Right lung (tissue), 10 donors: ENCODE measurements at places on chromosomes 6 and 20. TPM values are rescaled to one million over a fixed set of nuclear protein-coding genes. Genes with fewer than 3 reads are reported as not detected.

DNA sequence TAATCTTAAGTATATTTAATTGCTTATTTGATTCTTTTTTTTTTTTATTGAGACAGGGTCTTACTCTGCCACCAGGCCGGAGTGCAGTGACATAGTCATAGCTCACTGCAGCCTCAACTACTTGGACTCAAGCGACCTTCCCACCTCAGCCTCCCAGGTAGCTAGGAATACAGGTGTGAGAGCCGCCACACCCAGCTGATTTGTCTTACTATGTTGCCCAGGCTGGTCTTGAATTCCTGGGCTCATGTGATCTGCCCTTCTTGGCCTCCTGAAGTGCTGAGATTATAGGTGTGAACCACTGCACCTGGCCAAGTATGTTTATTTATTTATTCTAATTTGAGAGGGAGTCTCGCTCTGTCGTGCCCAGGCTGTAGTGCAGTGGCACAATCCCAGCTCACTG is 38.2 kb downstream of the PTPN1 start:
- DNase-seq, result no peak

The DEFB124 gene
- polyA plus RNA-seq, result 2.1 TPM

The RIMS1 gene
- polyA plus RNA-seq, result 0.81 TPM

DNA sequence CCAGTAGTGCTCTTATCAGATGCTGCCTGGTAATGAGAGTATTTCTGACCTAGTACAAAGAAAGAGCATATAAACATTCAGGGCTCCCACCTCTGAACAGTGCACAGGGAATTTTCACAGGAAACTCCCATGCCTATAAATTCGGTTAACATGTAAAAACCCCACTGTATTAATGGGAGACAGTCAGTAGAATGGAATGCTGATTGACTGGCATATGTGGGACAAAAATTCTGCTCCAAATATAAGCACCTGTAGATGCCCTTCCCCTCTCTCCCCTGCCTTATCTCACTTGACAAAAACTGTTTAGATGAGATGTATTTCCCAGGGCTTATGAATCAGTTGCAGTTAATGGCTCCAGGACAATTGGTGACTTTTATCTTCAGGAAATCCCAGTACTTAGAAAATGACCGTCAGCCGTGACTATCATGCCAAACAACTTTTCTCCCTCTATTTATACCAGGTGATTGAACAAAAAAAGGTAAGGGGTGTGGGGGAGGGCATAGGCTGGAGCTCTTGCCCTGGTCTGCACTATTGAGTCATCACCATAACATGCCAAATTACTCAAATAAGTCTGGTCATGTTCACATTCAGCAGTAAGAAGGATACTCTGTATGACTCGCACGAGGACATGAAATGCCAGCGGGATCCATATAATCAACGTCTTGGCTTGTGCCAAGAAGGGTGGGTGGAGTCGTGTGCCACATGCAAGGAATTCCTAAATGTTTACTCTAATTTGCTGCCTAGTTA is 176.4 kb upstream of the BMP2 start:
- DNase-seq, result no peak

The TUBB2B gene
- 8.1 TPM for polyA plus RNA-seq

DNA sequence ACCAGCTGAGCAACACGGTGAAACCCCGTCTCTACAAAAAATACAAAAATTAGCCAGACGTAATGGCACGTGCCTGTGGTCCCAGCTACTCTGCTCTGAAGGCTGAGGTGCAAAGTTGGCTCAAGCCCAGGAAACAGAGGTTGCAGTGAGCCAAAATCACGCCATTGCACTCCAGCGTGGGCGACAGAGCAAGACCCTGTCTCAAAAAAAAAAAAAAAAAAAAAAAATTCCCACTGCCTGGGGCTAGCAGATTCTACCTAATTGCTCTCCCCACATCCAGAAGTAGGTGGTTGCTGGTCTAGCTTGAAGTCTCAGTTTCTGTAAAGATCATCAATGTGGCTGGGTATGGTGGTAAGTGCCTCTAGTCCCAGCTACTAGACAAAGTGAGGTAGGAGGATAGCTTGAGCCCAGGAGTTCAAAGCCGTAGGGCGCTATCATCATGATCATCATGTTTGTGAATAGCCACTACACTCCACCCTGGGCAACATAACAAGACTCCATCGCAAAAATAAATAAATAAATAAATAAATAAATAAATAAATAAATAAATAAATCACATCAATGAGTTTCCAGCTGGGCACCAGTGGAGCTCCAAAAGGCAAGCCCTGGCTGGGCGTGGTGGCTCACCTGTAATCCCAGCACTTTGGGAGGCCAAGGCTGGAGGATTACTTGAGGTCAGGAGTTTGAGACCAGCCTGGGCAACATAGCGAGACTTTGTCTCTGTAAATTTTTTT is 6.3 kb upstream of the AP5S1 start:
- no peak for DNase-seq

DNA sequence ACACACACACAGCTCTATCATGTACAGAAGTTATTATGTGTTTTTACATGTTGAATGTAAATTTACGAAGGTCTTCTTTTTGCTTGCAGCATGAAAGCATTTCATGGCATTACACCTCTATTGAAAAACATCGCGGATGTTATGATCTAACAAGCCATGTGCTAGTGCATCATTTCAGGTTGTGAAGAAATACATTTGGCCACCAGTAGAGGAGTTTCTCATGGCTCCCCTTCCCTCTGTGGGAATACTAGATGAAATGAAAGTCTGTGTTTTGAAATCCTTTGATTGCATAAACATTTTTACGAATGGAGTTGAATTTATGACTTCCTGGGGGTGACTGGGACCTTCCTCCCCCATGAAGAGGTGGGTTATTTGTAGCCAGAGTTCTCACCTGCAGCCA is 17.7 kb downstream of the MAS1 start:
- no peak for DNase-seq

The PRR18 gene
- 0.39 TPM for polyA plus RNA-seq

The SLC18B1 gene
- 19.1 TPM for polyA plus RNA-seq

GRCh38 chr20:17620371-17621228 is 50.7 kb downstream of the DSTN start:
- no peak for DNase-seq

The SLC26A8 gene
- 0.51 TPM for polyA plus RNA-seq

GRCh38 chr20:41927189-41927588 is 309.0 kb upstream of the CHD6 start:
- no peak for DNase-seq

GRCh38 chr6:132140189-132140588 is 189.0 kb upstream of the CCN2 start:
- no peak for DNase-seq

GRCh38 chr6:15303162-15303919 is 57.5 kb downstream of the JARID2 start:
- DNase-seq, result no peak

DNA sequence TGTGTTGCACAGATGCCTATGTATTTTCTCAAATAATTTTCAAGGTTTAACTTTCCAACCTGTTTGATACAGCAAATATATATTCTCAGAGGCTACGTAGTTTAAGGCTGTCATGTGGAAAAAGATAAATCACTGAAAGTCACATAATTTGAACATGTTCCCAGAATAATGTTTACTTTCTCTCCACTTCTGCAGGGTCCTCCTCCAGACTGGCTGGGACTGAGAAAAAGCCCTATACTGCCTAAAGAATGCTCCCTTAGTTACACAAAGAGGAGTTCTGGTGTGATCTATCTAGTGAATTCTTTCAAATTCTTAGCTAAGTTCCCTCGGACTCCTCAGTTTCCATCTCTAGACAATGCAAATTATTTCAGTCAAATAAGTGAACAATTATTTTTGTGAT is 411.0 kb downstream of the C6orf118 start:
- DNase-seq, result no peak

The GRIK2 gene
- 0.69 TPM for polyA plus RNA-seq
